Esophagus muscularis mucosa (tissue), 4 donors: ENCODE measurements at places on chromosomes 4 and X. TPM values are rescaled to one million over a fixed set of nuclear protein-coding genes. Genes with fewer than 3 reads are reported as not detected.

- DNase-seq = no peak
- no peak overlapping the region for H3K4me3 ChIP-seq
- H3K27me3 ChIP-seq = no peaks in the 10 kb centered on the region
- peaks cover 7% of the 10 kb centered on the region for H3K4me1 ChIP-seq
- peaks cover 9% of the 10 kb centered on the region for H3K36me3 ChIP-seq
Measured at GRCh38 chr4:76781698-76782595, 116.0 kb downstream of the SOWAHB start.

GRCh38 chr4:156396534-156396933 is 442.9 kb upstream of the CTSO start:
- H3K4me1 ChIP-seq = no peaks in the 10 kb centered on the region
- H3K27me3 ChIP-seq = no peaks in the 10 kb centered on the region
- H3K27ac ChIP-seq = no peak overlapping the region
- DNase-seq = no peak

The GAGE13 gene
- total RNA-seq = not detected

DNA sequence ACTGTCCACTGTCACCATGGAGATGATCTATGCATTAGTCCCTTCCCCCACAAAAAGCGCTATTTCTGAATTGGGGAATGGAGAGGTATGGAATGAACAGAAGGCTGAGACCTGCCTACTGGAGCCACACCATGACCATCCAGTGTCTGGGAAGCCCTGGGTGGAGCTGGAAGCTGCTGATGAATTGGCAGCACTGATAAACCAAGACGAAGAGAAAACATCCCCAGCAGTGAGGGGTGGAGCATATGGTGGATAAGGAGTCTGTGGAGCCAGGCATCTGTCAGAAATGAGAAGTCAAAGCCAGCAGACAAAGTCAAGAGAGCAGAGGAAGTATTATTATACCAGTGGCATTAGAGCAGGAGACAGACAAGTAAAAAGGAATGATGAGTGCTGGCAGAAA is 13.2 kb downstream of the CC2D2A start:
- H3K27me3 ChIP-seq = no peaks in the 10 kb centered on the region
- H3K36me3 ChIP-seq = peaks cover 16% of the 10 kb centered on the region
- no peak overlapping the region for H3K27ac ChIP-seq
- no peak for DNase-seq
- H3K4me3 ChIP-seq = no peak overlapping the region

DNA sequence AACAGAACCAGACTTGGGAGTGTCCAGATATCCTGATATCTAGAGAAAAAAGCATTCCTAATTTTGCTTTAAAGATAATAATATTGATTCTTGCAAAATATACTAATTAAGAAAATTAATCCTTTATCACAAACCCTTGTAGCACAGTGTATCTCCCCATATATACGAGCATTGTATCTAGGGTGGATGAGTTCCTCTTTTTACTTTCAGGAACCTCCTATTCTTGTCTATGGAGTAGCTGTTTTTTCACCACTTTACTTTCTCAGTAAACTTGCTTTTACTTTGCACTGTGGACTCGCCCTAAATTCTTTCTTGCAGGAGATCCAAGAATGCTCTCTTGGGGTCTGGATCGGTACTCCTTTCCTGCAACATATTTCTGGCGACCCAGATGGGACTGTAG is 103.9 kb downstream of the GLUD2 start:
- no peak overlapping the region for H3K27ac ChIP-seq
- no peak overlapping the region for H3K4me3 ChIP-seq
- no peaks in the 10 kb centered on the region for H3K36me3 ChIP-seq

The FAM120C gene
- total RNA-seq = 3.3 TPM

DNA sequence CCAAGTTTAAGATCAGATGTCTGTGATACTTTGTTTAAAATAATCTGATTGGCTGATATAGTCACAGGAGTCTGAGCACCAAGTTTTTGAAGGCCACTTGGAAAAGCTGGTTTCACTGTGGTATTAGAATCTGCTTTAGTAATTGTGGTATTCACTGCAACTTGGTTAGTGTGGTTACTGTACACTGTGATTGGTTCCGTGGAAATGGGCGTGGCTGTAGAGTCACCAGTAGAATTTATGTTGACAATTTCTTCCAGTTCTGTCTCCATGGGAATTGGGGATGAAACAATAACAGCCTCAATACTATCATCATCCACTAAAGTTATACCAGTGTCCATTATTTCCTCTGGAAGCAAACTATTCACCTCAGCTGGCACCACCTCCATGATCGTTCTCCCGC is 26.2 kb downstream of the LIN54 start:
- DNase-seq = no peak
- no peaks in the 10 kb centered on the region for H3K4me1 ChIP-seq
- H3K4me3 ChIP-seq = no peak overlapping the region
- H3K36me3 ChIP-seq = no peaks in the 10 kb centered on the region
- H3K27me3 ChIP-seq = no peaks in the 10 kb centered on the region

- H3K36me3 ChIP-seq = no peaks in the 10 kb centered on the region
- DNase-seq = no peak
- H3K4me1 ChIP-seq = no peaks in the 10 kb centered on the region
- no peak overlapping the region for H3K4me3 ChIP-seq
Measured at GRCh38 chr4:128715616-128716015, 93.9 kb upstream of the JADE1 start.

The CDX4 gene
- not detected for total RNA-seq

DNA sequence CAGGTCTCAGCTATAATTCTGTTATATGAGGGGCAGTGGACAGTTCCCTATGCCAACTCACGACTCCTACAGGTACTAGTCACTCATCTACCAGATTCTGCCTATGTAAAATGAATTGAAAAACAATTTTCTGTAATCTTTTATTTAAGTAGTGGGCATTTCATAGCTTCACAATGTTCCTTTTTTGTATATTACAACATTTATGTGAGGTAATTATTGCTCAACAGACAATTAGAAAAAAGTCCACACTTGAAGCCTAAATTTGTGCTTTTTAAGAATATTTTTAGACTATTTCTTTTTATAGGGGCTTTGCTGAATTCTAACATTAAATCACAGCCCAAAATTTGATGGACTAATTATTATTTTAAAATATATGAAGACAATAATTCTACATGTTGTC is 20.4 kb downstream of the EREG start:
- H3K4me3 ChIP-seq = no peak overlapping the region
- no peaks in the 10 kb centered on the region for H3K4me1 ChIP-seq
- DNase-seq = no peak

DNA sequence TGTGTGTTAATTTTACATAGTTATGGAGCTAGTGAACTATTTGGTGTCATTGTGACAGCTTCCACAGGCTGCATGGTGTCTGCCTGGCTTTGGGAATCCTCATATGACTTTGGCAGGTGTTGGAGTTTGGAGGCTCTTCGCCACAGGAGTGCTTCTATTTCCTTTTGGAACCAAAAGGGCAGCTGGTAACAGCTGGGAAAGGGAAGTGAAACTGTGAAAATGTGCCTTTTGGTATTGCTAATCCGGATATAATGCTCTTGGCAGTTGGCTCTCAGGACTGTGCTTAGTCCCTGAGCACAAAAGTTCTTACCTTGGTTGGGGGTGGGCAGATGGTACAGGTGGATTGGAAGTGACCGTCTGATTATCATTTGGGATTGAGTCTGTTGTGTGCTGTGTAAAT is 18.1 kb downstream of the OFD1 start:
- H3K36me3 ChIP-seq = peaks cover 37% of the 10 kb centered on the region
- DNase-seq = no peak
- no peaks in the 10 kb centered on the region for H3K27me3 ChIP-seq
- no peak overlapping the region for H3K4me3 ChIP-seq

- H3K4me3 ChIP-seq = no peak overlapping the region
- DNase-seq = no peak
- H3K36me3 ChIP-seq = no peaks in the 10 kb centered on the region
- H3K27ac ChIP-seq = no peak overlapping the region
- no peaks in the 10 kb centered on the region for H3K27me3 ChIP-seq
Measured at GRCh38 chr4:20370274-20370673, 118.6 kb downstream of the SLIT2 start.

GRCh38 chr4:7503559-7504249 is 69.0 kb upstream of the PSAPL1 start:
- H3K27me3 ChIP-seq = no peaks in the 10 kb centered on the region
- no peak for DNase-seq
- H3K36me3 ChIP-seq = no peaks in the 10 kb centered on the region
- H3K4me1 ChIP-seq = no peaks in the 10 kb centered on the region
- no peak overlapping the region for H3K27ac ChIP-seq

DNA sequence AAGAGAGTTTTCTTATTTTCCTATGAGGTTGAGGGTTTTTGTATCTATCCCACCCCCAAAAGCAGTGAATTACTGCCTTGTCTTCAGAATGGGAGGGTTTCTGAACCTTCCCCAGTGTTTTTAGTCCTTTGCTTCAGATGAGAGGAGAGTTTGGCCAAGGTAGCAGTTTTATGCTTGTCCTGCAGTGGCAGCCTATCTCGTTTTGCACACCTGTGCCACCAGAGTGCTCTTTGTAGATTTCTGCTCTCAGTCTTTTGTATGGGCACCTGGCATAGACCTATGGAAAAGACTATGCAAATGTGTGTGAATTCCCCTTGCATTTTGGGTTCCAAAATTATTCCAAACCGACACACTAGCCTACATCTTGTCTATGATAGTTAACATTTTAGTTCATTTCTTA is 5.8 kb downstream of the TBC1D19 start:
- no peak overlapping the region for H3K4me3 ChIP-seq
- H3K27ac ChIP-seq = no peak overlapping the region
- H3K4me1 ChIP-seq = peaks cover 12% of the 10 kb centered on the region
- H3K36me3 ChIP-seq = no peaks in the 10 kb centered on the region
- DNase-seq = no peak

The MBNL3 gene
- total RNA-seq = 1.7 TPM

DNA sequence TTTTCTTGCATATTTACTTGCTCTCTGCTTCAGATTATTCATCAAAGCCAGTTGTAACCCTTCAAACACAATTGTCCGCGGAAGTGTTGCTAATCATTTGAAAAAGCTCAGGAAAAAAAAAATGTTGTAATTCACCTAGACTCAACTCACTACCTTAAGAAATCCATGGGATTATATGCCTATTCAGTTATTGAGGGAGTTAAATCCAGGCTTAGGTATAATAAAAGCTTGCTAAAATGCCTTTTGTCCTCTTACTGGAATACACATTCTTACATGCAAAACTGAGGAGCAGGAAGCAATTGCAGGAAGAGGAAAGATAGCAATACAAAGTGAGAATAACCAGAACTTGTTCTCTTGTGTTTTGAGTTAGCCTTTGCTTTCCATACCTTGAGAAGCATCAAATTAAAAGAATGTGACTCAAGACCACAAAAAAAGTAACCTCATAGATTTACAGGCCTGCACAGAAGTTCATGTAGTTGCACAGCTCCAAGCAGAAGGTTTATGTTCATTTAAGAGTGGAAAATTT is 91.4 kb upstream of the FAM241A start:
- no peak overlapping the region for H3K4me3 ChIP-seq
- no peak for DNase-seq
- H3K27me3 ChIP-seq = no peaks in the 10 kb centered on the region
- H3K27ac ChIP-seq = no peak overlapping the region

- H3K4me3 ChIP-seq = no peak overlapping the region
- H3K36me3 ChIP-seq = no peaks in the 10 kb centered on the region
- no peaks in the 10 kb centered on the region for H3K27me3 ChIP-seq
- peaks cover 13% of the 10 kb centered on the region for H3K4me1 ChIP-seq
Measured at GRCh38 chr4:47838445-47838844, 578 bp upstream of the CORIN start.

DNA sequence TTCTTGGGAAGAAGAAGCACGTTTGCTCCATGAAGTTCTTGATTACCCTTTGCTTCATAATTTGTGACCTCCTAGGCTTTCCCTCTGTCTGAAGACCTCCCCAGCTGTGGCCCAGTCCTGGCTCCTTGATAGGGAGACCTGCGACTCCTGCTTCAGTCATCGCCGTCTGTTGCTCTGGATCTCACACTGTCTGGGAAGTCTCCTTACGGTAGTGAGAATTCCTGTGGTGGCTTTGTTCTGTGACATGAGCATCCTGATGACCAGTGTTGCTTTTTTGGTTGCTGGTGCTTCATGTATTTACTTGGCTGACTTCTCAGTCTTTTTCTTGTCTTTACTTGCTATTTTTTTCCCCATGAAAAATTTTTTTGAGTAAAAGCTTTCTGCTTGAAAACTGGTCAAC is 44.2 kb downstream of the JADE1 start:
- H3K27ac ChIP-seq = no peak overlapping the region
- H3K4me3 ChIP-seq = no peak overlapping the region
- peaks cover 79% of the 10 kb centered on the region for H3K36me3 ChIP-seq
- peaks cover 3% of the 10 kb centered on the region for H3K4me1 ChIP-seq

- no peaks in the 10 kb centered on the region for H3K27me3 ChIP-seq
- H3K27ac ChIP-seq = no peak overlapping the region
- H3K4me1 ChIP-seq = no peaks in the 10 kb centered on the region
- H3K4me3 ChIP-seq = no peak overlapping the region
Measured at GRCh38 chrX:71056867-71057266, 11.3 kb downstream of the SNX12 start.

The HSFX1 gene
- 1.2 TPM for total RNA-seq

The VEGFD gene
- 6.0 TPM for total RNA-seq

The DCAF8L2 gene
- total RNA-seq = not detected

DNA sequence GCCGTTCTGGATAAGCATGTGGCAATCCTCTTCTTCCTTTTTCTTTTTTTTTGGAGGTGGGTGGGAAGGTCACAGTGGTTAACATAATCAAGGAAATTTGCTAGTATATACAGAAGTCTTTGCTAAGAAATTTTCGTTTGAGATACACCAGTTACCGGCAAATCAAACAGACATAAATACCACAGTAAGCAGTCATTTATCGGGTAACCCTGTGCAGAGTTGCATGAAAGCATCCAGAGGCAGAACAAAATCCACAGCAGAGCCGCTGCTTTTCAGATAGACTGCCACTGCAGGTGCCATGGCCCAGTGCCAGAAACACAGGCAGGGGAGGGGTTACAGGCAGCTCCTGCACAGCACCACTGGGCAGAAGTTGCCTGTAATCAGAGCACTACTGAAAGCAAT is 179.1 kb upstream of the MAB21L2 start:
- H3K4me3 ChIP-seq = no peak overlapping the region
- no peaks in the 10 kb centered on the region for H3K4me1 ChIP-seq
- H3K27ac ChIP-seq = no peak overlapping the region
- H3K27me3 ChIP-seq = no peaks in the 10 kb centered on the region
- H3K36me3 ChIP-seq = no peaks in the 10 kb centered on the region
- no peak for DNase-seq

DNA sequence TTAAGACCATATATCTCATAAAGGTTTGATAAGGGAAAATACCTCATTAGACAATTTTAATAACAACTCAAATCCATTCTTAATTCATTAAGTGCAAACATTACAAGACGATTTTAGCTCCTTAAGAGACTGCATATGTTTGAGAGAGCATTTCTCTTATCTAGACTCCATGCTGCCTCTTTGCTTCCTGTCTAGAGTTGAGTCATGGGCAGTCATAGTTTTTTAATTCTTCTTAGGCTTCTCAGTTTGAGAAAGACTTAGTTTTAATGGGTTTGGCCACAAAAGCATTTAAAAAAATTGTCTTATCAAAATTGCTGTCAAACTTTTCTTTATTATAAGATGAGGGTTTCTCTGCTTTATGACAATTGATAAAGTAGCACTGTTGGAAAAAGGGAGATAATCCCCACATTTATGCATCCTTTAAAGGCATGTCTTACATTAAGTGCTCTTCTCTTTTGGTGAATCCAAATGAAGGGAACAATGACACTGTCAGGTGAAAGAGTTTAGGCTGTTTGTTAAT is 713.4 kb downstream of the PCDH18 start:
- H3K4me3 ChIP-seq = no peak overlapping the region
- no peaks in the 10 kb centered on the region for H3K36me3 ChIP-seq
- H3K27me3 ChIP-seq = no peaks in the 10 kb centered on the region
- no peak overlapping the region for H3K27ac ChIP-seq
